ENCODE measurements at places on chromosomes 16 and 17.
A peak's percentile ranks its signal among the peaks of the same experiment; 100 is the strongest.

GRCh38 chr17:7435676-7436555, 681 bp downstream of the TMEM102 start:
- DNase-seq: no peak

- no peak for DNase-seq
These were observed 195.2 kb upstream of the KIF2B start for GRCh38 chr17:53627511-53627910.

- DNase-seq: no peak
These were observed 150.2 kb downstream of the TANC2 start for GRCh38 chr17:63116228-63116627.

- no peak for DNase-seq
These were observed 522 bp upstream of the GLG1 start for GRCh38 chr16:74607310-74607961.

DNA sequence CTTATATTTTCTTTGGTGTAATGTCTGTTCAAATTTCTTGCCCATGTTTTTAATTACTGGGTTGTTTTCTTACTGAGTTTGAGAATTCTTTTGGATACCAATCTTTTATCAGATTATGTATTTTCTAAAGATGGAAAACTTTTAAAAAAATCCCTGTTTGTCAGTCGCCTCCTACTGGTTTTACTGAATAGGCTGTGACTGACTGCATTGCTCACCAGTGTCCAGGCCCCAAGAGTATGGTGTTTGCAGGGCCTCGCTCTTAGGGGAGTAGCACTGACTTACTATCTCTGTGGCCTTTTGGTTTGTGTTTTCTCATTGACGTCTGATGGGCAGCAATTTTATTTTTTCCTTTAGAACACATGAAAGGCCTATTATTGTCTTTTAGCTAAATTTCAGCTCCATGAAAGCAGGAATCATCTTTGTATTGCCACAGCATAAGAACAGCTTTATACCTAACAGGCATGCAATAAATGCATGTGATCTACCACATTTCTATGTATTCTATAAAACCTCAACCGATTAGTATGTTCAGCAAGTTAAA, 188.4 kb downstream of the AATF start:
- DNase-seq: no peak

DNA sequence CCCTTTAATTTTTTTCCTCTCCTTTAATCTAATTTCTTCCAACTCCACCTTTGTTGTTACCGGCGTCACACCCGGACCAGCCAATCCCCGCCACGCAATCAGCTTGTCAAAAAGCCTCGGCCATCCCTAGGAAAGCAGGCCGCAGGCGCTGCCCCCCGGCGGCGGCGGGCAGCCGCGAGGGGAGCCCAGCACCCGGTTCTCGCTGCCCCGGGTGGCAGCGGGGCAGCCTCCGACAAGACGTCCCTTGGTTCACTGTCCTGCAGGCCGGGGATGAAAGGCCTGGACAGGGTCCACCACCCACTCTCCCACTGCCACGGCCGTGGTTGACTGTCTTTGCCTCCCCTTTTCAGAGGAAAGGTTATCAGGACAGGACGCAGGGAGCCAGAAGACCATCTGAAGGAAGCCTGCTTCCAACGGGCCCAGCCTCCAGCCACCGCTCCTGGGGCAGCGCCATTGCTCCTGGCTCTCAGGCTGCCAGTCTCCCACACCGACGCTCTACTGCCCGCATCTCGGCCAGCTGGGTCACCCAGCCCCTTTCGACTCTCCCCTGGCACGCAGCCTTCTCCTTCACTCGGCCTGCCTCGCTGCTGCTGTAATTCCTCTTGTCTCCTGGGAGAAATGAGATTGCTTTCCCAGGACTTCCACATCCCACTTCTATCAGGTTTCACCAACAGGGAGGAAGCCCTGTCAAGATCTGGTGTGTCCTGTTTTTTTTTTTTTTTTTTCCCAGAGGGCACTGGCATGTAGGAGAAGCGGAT, 2.8 kb upstream of the UBTF start:
- peak; percentile 47 for DNase-seq

- DNase-seq: no peak
These were observed 167.8 kb downstream of the ENGASE start for GRCh38 chr17:79242393-79242792.

- no peak for DNase-seq
These were observed 57.5 kb downstream of the BEAN1 start for GRCh38 chr16:66484453-66485213.

GRCh38 chr17:31269578-31269983, 27.5 kb downstream of the OMG start:
- DNase-seq: no peak

- no peak for DNase-seq
These were observed 1.5 kb upstream of the TOX3 start for GRCh38 chr16:52548261-52549010.

- DNase-seq: no peak
These were observed 1.8 kb downstream of the KIAA0513 start for GRCh38 chr16:85029408-85029784.

GRCh38 chr16:69116256-69116875, 10.9 kb downstream of the HAS3 start:
- DNase-seq: no peak

- DNase-seq: no peak
These were observed 502 bp downstream of the SMPD3 start for GRCh38 chr16:68447653-68448359.

DNA sequence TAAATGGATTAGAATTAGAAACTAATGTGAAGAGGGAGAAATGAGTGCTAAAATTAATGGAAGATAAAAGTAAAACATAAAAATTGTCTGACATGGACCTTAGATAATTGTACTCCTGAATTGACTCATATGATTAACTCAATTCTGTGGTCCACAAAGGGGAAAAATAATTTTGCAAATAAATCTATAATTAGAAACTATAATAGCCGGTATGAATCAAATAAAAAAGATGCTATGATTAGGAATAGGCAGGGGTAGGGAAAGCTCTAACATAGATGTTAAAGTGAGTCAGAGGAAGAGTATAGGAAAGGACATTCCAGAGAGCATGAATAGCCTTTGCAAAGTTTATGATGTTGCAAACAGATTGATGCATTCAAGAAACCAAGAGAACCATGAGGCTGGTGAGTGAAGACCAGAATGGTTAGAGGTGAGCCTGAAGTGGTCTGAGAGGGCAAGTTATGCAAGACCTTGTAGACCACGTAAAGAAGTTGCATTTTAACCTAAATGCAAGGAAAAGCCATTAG, 262.1 kb upstream of the CA10 start:
- no peak for DNase-seq

DNA sequence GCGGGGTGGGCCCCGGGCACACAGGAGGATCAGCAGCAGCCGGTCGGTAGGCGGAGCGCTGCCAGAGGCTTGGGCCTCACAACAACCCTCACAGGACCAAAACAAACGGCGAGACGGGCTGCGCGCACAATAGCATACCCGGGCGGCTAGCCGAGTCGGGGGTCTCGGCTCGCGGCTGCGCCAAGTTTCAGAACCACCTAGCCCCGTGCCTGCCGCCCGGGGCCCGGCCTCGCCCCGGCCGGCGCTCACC, 732 bp downstream of the ULK2 start:
- DNase-seq: peak; percentile 39

DNA sequence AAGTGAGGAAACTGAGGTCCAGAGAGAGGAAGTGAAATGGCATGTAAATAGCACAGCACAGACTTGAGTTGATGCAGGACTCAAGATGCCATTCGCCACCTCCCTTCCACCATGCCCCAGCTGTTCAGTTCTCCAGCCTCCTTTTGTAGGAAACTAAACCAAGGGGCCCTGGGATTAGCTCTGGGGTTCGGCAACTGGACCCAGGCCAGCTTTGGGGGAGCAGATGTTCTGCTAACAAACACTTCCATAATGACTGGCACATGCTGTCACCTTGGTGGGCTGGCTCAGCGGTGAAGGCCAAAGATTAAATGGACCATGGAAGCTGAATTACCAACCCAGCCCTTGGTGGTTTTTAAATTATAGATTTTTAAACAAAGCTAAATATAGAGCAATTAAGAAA, 77.0 kb downstream of the IRX6 start:
- DNase-seq: no peak

- DNase-seq: no peak
These were observed 9.6 kb downstream of the CYLD start for GRCh38 chr16:50751528-50751927.

- no peak for DNase-seq
These were observed 56.9 kb downstream of the VMP1 start for GRCh38 chr17:59764292-59764741.

- DNase-seq: no peak
These were observed 457.6 kb upstream of the ZFHX3 start for GRCh38 chr16:73505577-73505976.

- DNase-seq: no peak
These were observed 81.4 kb downstream of the XYLT1 start for GRCh38 chr16:17389384-17389783.

DNA sequence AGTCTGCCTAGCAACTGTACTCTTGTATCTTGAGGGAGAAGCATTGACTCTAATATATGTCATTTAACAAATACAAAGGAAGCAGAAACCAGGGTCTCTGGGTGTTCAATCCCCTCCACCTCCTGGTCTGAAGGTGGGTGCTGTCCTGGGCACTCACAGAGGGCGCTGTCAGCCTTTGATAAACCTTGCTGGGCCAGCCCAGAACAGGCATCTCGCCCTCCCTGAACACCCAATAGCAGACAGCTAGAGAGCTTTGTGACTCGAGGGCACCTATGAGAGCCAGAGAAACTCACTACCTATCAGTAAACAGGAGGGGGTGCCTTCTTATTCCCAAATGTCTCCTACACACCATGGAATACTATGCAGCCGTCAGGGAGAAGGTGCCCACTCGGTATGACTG, 6.4 kb upstream of the PIPOX start:
- DNase-seq: no peak

GRCh38 chr16:19127205-19127604, 13.4 kb downstream of the ITPRIPL2 start:
- DNase-seq: no peak

- DNase-seq: no peak
These were observed 1.0 kb upstream of the HOXB8 start for GRCh38 chr17:48615963-48616716.

GRCh38 chr17:40550608-40551007, 14.7 kb downstream of the CCR7 start:
- DNase-seq: no peak

DNA sequence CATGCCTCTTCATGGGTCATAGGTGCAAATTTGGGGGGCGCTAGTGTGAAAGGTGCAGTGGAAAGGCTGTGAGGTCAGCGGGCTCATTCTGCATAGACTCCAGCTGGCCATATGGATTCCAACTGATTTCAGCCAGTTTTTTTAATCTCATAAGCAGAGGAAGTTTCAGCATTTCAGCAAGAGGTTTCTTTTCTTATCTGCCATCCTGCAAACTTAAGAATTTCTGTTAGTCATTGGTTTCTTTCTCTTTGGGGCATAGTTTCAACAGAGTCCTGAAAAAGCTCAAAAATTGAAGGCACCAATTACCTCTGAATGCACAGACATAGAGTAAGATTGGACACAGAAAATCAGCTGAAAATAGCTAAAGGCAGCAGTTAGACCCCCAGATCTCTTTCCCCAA, 16.2 kb upstream of the ALOX15 start:
- DNase-seq: no peak

GRCh38 chr17:36188891-36189306, 7.7 kb downstream of the CCL3L1 start:
- DNase-seq: no peak

DNA sequence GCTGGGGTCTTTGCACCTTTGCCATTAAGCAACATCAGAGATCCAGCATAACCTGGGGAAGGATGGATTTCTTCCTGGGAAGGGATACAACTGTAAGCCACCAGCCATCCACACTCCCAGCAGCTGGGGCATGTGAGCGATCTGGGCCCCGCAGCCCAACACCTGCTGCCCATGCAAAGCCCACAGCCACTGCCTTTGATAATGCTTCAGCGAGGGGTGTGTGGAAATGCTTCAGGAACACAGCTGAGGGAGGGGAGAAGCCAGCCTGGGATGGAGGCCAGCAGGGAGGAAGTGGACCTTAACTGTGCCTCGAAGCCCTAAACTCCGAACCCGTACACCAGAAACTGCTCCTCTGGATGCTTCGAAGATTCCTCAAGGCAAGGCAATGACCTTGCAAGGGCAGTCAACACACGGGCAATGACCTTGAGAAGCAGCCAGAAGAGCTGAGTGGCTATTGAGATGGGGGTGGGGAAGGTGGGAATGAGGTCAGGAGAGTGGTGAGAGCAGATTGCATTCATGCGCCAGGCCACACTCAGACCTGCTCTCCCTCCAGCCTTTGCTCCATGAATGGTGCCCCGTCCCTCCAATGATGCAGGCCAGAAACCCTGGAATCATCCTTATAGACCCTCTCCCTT, 49.1 kb downstream of the KATNIP start:
- no peak for DNase-seq

- DNase-seq: no peak
These were observed 102.3 kb downstream of the NPIPB11 start for GRCh38 chr16:29304251-29304650.

GRCh38 chr17:64546716-64547115, 39.9 kb downstream of the CEP95 start:
- DNase-seq: no peak

DNA sequence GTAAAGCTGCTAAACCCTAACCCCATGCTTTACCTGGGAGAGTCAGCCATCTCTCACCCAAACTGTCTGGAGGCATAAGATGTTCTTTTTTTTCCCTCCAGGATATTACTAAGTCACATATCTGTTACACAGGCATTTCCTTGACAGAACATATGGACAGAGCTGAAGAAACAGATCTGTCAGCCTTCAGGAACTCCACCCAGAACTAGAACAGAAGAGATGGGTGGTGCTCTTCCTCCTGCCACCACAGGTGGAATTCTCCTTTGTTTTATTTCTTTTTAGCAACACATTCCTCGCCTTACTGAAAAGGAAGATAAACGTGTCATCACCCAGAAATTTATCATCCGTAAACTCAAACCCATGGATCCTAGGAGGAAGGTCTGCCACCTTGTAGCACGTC, 8.8 kb downstream of the MYCBPAP start:
- no peak for DNase-seq

- DNase-seq: no peak
These were observed 4.8 kb downstream of the DNASE1 start for GRCh38 chr16:3659251-3659650.

GRCh38 chr17:77891602-77892001, 66.9 kb upstream of the TNRC6C start:
- no peak for DNase-seq

GRCh38 chr17:30232015-30232823, 3.3 kb downstream of the SLC6A4 start:
- no peak for DNase-seq

Data from hypothalamus (tissue), 51 donors.